ENCODE measurements at places on chromosomes 16 and 17. TPM values are rescaled to one million over a fixed set of nuclear protein-coding genes. Genes with fewer than 3 reads are reported as not detected.
A peak's percentile ranks its signal among the peaks of the same experiment; 100 is the strongest.

The YBX2 gene
- 2.6 TPM for polyA plus RNA-seq

The MT1M gene
- polyA plus RNA-seq: 11.9 TPM

The TMEM88 gene
- 121 TPM for polyA plus RNA-seq

The ABCA6 gene
- 38.0 TPM for polyA plus RNA-seq

DNA sequence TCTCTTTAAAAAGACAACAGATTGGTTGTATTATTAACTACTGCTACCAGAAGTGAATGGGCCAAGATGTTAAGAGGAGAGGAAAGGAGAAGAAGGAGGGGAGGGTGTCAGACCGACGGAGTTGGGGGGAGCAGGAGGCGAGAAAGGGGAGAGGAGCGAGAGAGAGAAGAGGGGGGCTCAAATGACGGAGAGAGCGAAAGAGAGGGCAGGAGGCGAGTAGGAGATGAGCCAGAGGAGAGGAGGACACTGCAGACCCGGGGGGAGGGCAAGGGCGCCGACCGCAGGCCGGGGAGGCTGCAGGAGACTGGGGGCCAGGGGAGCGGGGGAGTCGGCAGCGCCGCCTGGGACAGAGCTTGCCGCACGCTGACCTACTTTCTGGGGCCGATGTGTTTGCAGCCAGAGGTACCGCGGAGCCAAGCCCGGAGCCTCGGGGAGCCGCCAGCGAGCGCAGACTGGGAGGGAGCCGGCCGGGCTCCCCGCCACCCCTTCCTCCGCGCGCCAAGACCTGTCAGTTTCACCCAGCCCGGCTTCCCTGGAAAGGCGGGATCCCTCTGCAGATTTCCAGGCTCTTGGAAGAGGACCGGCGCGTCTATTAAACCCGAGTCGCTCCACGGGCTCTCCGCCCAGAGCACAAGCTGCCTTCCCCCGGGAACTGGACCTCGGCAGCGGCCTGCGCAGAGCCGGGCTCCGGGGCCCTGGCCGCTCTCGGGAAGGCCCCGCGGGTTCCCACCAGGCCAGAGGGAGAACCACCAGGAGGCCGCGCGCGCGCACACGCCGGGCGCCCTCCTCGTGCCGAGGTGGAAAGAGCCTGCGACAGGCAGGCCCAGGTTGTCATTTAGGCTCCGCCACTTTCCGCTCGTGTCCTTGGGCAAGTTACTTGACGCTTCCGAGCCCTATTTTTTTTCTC, 74.6 kb downstream of the CMC2 start:
- peak overlapping the region; percentile 92 for H3K27ac ChIP-seq
- H3K36me3 ChIP-seq: no peaks in the 10 kb centered on the region
- H3K27me3 ChIP-seq: no peaks in the 10 kb centered on the region
- peaks cover 15% of the 10 kb centered on the region for H3K4me1 ChIP-seq

- peaks cover 37% of the 10 kb centered on the region for H3K27me3 ChIP-seq
- no peak within 1 kb of the TSS for H3K27ac ChIP-seq
- H3K4me3 ChIP-seq: no peak within 1 kb of the TSS
- DNase-seq: no peak
These were observed at the start of gene IL17C for GRCh38 chr16:88638323-88639230. TSS of gene IL17C (plus strand) at chr16:88638572. CDS start at chr16:88638642, 70 bp downstream.

- no peaks in the 10 kb centered on the region for H3K36me3 ChIP-seq
- no peak overlapping the region for H3K27ac ChIP-seq
- no peak overlapping the region for H3K4me3 ChIP-seq
- peaks cover 4% of the 10 kb centered on the region for H3K27me3 ChIP-seq
- no peaks in the 10 kb centered on the region for H3K4me1 ChIP-seq
These were observed 396.6 kb upstream of the DYNLRB2 start for GRCh38 chr16:80144191-80144590.

DNA sequence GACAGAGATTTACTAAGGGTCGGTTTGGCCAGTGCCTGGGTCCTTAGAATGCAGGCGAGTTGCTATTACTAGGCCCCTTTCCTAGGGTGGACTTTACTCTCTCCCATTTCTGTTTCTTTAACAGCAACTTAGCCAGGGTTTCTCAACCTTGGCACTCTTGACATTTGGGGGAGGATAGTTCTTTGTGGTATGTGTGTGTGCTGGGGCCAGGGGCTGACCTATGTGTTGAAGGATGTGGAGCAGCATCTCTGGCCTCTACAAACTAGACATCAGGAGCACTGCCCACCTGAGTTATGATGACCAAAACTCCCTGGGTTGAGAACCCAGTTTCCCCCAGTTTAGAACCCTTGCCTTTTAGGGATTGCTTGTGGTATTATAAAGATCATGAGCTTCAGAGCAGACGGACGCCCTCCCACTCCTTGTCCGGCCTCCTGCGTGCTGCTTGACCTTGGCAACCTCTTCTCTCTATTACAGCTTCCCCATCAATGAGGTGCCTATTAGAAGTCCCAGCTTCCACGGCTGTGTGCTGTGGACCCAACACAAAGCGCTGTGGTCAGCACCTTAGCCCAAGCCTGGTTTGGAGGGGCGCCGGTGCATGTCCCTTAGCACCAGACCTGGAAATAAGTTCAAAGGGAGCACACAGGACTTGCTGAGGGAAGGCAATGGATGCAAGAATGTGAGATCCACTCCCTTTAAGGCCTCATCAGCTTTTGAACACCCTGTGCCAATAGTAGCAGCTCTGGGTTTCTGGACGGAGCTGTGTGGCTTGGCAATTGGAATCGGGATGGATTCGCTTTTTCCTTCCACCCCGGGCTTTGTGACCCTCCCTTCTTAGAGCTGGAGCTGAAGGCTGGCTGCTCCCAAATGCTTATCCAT, 239.2 kb upstream of the MAF start:
- H3K4me3 ChIP-seq: no peak overlapping the region
- H3K27me3 ChIP-seq: no peaks in the 10 kb centered on the region
- no peak overlapping the region for H3K27ac ChIP-seq
- peaks cover 8% of the 10 kb centered on the region for H3K4me1 ChIP-seq
- no peaks in the 10 kb centered on the region for H3K36me3 ChIP-seq

GRCh38 chr17:80703142-80703478, 158.5 kb downstream of the RPTOR start:
- H3K27me3 ChIP-seq: no peaks in the 10 kb centered on the region
- H3K36me3 ChIP-seq: no peaks in the 10 kb centered on the region
- H3K4me3 ChIP-seq: no peak overlapping the region
- H3K27ac ChIP-seq: no peak overlapping the region
- DNase-seq: no peak

- no peak for DNase-seq
- H3K4me3 ChIP-seq: no peak overlapping the region
- H3K27me3 ChIP-seq: no peaks in the 10 kb centered on the region
- no peak overlapping the region for H3K27ac ChIP-seq
- H3K36me3 ChIP-seq: no peaks in the 10 kb centered on the region
These were observed 75.9 kb downstream of the NLK start for GRCh38 chr17:28118362-28118761.

GRCh38 chr17:7308625-7309433, 1.4 kb downstream of the EIF5A start:
- peak; percentile 86 for DNase-seq
- peaks cover 30% of the 10 kb centered on the region for H3K4me1 ChIP-seq
- peaks cover 41% of the 10 kb centered on the region for H3K36me3 ChIP-seq

- H3K4me3 ChIP-seq: no peak overlapping the region
- no peaks in the 10 kb centered on the region for H3K27me3 ChIP-seq
- H3K27ac ChIP-seq: no peak overlapping the region
- peaks cover 5% of the 10 kb centered on the region for H3K4me1 ChIP-seq
These were observed 243.3 kb upstream of the PSMD7 start for GRCh38 chr16:74053312-74053711.

DNA sequence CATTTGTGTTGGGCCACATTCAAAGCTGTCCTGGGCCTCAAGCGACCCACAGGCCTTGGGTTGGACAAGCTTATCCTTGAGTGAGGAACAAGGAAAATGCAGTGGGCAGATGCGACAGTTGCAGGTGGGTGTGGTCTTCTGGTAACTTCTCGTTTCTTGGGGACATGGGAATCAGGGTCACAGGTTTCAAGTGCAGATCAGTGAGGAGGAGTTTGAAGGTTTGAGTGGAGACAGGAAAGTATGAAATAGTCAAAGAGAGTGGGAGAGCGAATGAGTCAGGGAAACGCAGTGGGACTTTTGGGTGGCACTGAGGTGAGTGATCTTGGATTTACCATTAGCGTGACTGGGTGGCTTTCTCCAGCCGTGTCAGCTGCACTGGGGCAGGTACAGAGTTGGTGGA, 15.4 kb upstream of the CCL22 start:
- no peak overlapping the region for H3K27ac ChIP-seq
- no peaks in the 10 kb centered on the region for H3K36me3 ChIP-seq
- no peak overlapping the region for H3K4me3 ChIP-seq
- no peak for DNase-seq

DNA sequence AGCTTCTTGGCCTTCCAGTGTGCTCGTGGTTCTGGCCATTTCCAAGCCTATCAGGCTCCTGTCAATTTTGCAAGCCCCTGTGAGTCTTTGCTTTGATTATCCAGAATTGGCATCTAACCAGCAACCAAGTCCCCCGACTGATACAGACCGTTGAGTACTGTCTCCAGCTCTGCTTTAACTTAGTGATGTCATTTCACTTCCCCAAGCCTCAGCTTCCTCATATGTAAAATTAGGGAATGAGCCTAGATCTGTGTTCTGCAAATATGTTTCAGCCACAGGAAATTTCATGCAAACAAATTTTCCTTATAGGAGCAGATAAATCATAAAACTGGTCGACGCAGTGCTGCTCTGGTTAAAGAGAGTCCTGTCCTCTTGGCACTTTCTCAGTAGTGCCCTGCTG, 60.1 kb upstream of the WSB1 start:
- no peak overlapping the region for H3K4me3 ChIP-seq
- H3K36me3 ChIP-seq: no peaks in the 10 kb centered on the region
- no peaks in the 10 kb centered on the region for H3K4me1 ChIP-seq
- H3K27ac ChIP-seq: peak overlapping the region; percentile 36
- no peaks in the 10 kb centered on the region for H3K27me3 ChIP-seq

DNA sequence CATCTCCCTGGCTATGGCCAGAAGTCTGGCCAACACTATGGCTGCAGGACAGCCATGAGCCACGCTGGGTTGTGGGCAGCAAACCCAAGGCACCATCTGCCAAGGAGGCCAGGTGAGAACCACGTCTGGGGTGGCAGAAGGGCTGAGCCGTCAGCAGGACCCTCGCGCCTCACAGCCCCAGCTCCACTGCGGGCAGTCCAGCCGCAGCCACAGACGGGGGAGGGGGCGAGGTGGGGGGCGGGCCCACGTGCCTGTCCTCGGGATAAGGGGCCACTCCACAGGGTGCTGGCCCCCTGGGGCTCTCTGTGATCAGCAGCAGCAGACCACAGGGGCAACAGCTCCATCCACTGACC, 6.5 kb upstream of the BAIAP2 start:
- no peak overlapping the region for H3K27ac ChIP-seq
- H3K36me3 ChIP-seq: no peaks in the 10 kb centered on the region
- no peak overlapping the region for H3K4me3 ChIP-seq

- no peaks in the 10 kb centered on the region for H3K4me1 ChIP-seq
These were observed 99.0 kb downstream of the MYO1D start for GRCh38 chr17:32777922-32778321.

DNA sequence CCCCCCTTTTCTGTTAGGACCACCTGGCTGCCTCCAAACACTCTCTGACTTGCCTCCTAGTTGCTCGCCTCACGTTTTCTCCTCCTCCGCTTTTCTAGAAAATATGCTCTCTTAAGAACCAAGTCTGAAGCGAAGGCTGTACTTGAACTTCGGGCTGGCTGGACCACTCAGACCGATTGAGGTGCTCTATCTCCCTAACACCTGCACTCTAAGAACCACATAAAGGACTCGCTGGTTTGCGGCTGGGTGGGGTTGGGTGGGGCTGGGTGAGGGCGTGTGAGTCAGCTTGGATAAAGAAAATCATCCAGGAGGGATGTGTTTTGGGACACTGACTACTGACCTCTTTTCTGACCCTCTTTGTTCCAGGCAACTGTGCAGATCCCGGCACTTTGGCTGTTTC, 22.9 kb upstream of the TMEM220 start:
- no peak overlapping the region for H3K27ac ChIP-seq
- H3K4me1 ChIP-seq: no peaks in the 10 kb centered on the region
- no peak overlapping the region for H3K4me3 ChIP-seq
- H3K27me3 ChIP-seq: peaks cover 13% of the 10 kb centered on the region
- DNase-seq: no peak

GRCh38 chr17:57949649-57950048, 5.6 kb downstream of the CUEDC1 start:
- H3K27me3 ChIP-seq: no peaks in the 10 kb centered on the region
- no peak for DNase-seq
- no peak overlapping the region for H3K4me3 ChIP-seq
- H3K4me1 ChIP-seq: peaks cover 95% of the 10 kb centered on the region
- peak overlapping the region; percentile 99 for H3K27ac ChIP-seq
- H3K36me3 ChIP-seq: no peaks in the 10 kb centered on the region

- H3K4me3 ChIP-seq: no peak overlapping the region
- H3K27me3 ChIP-seq: no peaks in the 10 kb centered on the region
- H3K27ac ChIP-seq: no peak overlapping the region
- DNase-seq: no peak
- H3K36me3 ChIP-seq: no peaks in the 10 kb centered on the region
- no peaks in the 10 kb centered on the region for H3K4me1 ChIP-seq
These were observed 383.4 kb upstream of the RBFOX1 start for GRCh38 chr16:6949240-6949639.

DNA sequence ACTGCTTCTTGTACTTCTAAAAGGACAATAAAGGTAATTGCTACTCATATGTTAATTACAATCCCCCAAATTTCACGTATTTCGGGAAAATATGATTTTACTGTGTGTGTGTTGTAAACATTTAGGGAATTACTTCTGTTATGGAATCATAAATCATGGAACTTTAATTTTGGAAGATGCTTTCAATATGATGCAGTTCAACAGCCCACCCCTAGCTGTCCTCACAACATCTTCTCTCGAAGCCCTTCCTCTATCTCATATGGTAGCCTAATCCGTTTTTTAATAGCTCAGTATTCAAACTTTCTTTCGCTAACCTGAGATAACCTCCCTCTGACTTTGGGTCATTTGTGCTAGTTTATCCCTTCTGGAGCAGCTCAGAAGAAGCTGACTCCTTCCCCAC, 78.4 kb downstream of the ANKFN1 start:
- no peaks in the 10 kb centered on the region for H3K4me1 ChIP-seq
- no peaks in the 10 kb centered on the region for H3K27me3 ChIP-seq
- no peaks in the 10 kb centered on the region for H3K36me3 ChIP-seq
- H3K27ac ChIP-seq: no peak overlapping the region
- no peak for DNase-seq

DNA sequence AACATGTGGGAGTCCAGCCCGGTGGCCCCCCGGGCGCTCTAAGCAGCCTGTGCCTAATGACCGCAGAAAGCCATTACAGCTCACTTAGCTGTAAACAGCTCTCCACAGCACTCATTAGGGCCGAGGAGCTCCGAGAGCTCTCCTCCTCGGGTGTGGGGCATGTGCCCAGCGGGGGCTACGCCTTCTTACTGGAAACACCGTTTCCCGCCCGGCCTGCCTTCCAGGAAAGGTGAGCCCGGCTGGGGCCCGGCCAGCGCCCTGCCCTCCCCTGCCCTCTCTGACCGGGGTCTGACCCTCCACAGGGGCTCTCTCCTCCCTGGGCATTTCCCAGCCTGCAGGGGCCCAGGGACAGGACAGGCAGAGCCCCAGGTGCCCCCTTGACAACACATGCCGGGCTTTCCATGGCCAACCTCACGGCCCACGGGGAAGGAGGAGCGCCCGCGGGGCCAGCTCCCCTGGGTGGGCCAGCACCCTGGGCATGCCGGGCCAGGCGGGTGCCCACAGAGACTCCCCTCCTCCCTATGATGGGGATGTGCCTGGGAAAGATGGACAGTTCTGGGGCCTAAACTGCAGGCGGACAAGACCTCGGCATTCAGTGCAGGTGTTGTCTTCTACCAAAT, 72.6 kb downstream of the SDK2 start:
- H3K4me1 ChIP-seq: peaks cover 8% of the 10 kb centered on the region
- H3K36me3 ChIP-seq: no peaks in the 10 kb centered on the region
- H3K27ac ChIP-seq: no peak overlapping the region
